ENCODE measurements at places on chromosomes 7 and 10. TPM values are rescaled to one million over a fixed set of nuclear protein-coding genes. Genes with fewer than 3 reads are reported as not detected.

Gene SORCS3
- total RNA-seq = not detected

GRCh38 chr10:10351451-10351850 lies 666.2 kb upstream of the CELF2 start:
- no peak for DNase-seq
- no peaks in the 10 kb centered on the region for H3K27me3 ChIP-seq
- no peak overlapping the region for H3K27ac ChIP-seq
- no peak overlapping the region for H3K4me3 ChIP-seq
- no peaks in the 10 kb centered on the region for H3K36me3 ChIP-seq

DNA sequence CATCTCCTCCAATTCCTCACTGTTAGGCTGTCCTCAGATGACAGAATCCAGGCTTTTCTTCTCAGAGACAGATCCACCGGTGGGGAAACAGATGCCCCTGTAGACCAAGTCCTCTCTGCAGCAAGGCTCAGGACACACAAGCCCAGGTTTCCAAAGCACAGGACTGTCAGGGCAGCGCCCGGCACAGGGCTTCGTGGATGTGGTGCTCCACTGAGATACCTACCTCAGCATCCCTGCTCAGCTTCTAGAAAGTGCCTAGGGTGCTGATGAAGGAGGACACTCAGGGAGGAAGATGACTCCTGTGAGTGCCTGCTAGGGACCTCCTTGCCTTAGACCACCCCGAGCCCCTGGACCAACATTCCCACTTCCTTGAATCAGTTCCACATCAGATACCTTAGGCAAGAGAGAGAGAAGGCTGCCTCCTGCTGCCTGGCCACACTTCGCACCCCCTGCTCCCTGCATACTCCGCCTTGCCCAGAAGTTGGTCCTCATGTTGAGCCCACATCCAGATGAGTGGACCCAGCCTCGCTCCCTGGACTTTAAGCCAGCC lies 8.9 kb upstream of the RBP3 start:
- no peak overlapping the region for H3K4me3 ChIP-seq
- no peaks in the 10 kb centered on the region for H3K4me1 ChIP-seq
- H3K36me3 ChIP-seq = no peaks in the 10 kb centered on the region
- H3K27ac ChIP-seq = no peak overlapping the region
- peaks cover 30% of the 10 kb centered on the region for H3K27me3 ChIP-seq
- DNase-seq = no peak

Gene OPN4
- total RNA-seq = not detected

- no peaks in the 10 kb centered on the region for H3K36me3 ChIP-seq
- no peak for DNase-seq
- H3K27me3 ChIP-seq = no peaks in the 10 kb centered on the region
- peaks cover 8% of the 10 kb centered on the region for H3K4me1 ChIP-seq
These were observed 53.8 kb downstream of the TMEM26 start for GRCh38 chr10:61399406-61399805.

- H3K4me3 ChIP-seq = no peak overlapping the region
- no peak overlapping the region for H3K27ac ChIP-seq
- H3K36me3 ChIP-seq = no peaks in the 10 kb centered on the region
- no peaks in the 10 kb centered on the region for H3K4me1 ChIP-seq
- peak; percentile 64 for DNase-seq
- no peaks in the 10 kb centered on the region for H3K27me3 ChIP-seq
These were observed 58.4 kb downstream of the DNAJC12 start for GRCh38 chr10:67779465-67780203.

Gene AOAH
- 0.31 TPM for total RNA-seq

GRCh38 chr10:16828114-16828568 lies 10.9 kb upstream of the RSU1 start:
- peak; percentile 55 for DNase-seq
- peak overlapping the region; percentile 23 for H3K4me3 ChIP-seq
- no peaks in the 10 kb centered on the region for H3K27me3 ChIP-seq
- no peaks in the 10 kb centered on the region for H3K36me3 ChIP-seq

DNA sequence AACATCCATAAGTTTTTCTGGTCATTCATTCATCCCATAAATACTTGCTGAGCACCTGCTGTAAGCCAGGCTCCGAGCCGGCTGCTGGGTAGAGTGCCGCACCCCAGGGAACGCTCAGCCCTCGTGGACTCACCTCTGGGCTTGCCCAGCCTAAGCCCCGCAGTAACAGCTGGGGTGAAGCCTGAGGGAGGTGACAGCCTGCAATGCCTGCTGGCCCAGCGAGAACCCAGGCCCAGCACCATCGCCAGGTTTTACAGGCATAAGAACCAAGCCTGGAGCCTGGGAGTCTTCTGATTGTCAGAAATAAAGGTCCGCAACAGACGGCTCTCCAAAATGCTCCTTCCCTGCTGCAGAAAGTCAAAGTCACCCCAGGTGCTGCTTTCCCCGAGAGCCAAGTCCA lies 205.4 kb downstream of the ZMYND11 start:
- no peak overlapping the region for H3K4me3 ChIP-seq
- H3K27me3 ChIP-seq = no peaks in the 10 kb centered on the region
- no peak overlapping the region for H3K27ac ChIP-seq
- H3K4me1 ChIP-seq = peaks cover 12% of the 10 kb centered on the region
- DNase-seq = no peak
- H3K36me3 ChIP-seq = no peaks in the 10 kb centered on the region

- peaks cover 28% of the 10 kb centered on the region for H3K27me3 ChIP-seq
- DNase-seq = no peak
- H3K27ac ChIP-seq = no peak overlapping the region
- no peaks in the 10 kb centered on the region for H3K36me3 ChIP-seq
- no peak overlapping the region for H3K4me3 ChIP-seq
These were observed 1.5 kb downstream of the ADGRA1 start for GRCh38 chr10:133088956-133089800.

GRCh38 chr7:48280100-48280499 lies 108.8 kb downstream of the ABCA13 start:
- no peak overlapping the region for H3K27ac ChIP-seq
- no peak for DNase-seq
- H3K36me3 ChIP-seq = no peaks in the 10 kb centered on the region
- H3K27me3 ChIP-seq = peaks cover 12% of the 10 kb centered on the region
- no peaks in the 10 kb centered on the region for H3K4me1 ChIP-seq

Gene EGFR
- total RNA-seq = 156 TPM

Gene ACTL6B
- not detected for total RNA-seq

Gene IL6
- total RNA-seq = not detected

Gene SFTPA2
- total RNA-seq = 2.8 TPM

Gene GPR85
- not detected for total RNA-seq

DNA sequence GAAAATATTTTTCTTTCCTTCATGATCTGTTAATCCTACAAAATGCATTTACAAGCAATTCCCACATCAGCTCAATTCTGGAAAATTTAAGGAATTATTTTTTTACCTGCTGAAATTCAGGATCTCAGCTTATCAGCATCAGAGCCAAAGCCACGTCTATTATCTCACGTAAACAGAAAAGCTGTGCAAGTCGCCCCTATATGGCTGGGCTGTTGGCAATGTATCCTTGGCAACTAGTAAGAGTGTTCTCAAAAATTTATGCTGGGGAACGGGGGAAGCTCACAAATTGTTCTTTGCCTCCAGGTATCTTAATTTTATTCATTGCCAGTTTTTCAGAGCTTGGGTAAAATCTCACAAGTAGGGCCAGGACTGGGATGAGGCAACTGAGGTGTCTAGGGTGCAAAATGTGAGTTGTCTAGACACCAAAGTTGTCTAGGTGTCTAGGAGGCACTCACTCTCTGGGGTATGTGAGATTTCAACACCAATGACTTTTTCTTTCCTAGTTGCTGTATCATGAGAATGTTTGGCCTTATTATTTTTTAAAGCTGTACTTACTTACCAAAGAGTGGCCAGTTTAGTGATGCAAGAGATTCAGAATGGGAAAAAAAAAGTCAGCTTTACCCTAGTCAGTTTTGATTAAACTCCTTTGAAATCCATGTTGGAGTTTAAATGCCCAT lies 5.1 kb downstream of the GSTO2 start:
- no peak for DNase-seq
- H3K36me3 ChIP-seq = peaks cover 4% of the 10 kb centered on the region
- H3K27me3 ChIP-seq = no peaks in the 10 kb centered on the region
- peak overlapping the region; percentile 87 for H3K27ac ChIP-seq

Gene CDHR1
- 0.39 TPM for total RNA-seq

DNA sequence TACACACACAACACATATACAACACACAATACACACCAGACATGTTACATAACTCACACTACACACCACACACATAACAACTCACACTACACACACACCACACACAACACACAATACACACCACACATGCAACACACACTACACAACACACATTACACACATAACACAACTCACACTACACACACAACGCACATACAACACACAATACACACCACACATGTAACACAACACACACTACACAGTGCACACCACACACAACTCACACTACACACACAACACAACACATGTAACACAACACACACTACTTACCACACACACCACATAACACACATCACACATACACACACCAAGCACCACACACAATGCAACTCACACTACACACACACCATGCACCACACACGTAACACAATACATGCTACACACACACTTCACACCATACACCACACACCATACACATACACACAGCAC lies 166.5 kb downstream of the KCNMA1 start:
- no peaks in the 10 kb centered on the region for H3K4me1 ChIP-seq
- H3K27me3 ChIP-seq = no peaks in the 10 kb centered on the region
- DNase-seq = no peak
- no peaks in the 10 kb centered on the region for H3K36me3 ChIP-seq
- no peak overlapping the region for H3K27ac ChIP-seq

GRCh38 chr10:3425716-3426115 lies 253.1 kb upstream of the PITRM1 start:
- no peak overlapping the region for H3K4me3 ChIP-seq
- DNase-seq = no peak
- no peaks in the 10 kb centered on the region for H3K4me1 ChIP-seq
- H3K36me3 ChIP-seq = no peaks in the 10 kb centered on the region

DNA sequence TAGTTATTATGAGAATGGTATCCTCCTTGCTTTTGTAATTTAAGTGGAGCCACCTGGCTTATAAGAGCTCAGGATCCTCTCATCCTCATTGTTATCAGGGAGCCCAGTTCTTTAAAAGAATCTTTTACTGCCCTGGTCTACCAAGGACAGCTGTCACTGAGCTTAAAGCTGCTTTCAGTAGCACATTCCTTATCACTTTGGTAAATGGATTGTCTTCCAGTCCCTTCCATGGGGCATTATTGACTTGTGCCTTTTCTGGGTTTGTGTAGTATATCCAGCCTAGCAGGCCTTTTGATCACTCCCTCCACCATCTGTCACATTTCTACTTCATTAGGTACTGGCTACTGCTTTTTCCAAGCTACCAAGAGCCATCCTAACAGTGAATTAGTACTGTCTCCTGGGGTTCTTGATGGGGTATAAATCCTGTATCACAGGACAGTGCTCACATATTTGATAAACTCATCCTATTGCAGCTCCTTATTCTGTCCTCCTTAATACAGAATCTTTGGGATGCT lies 208.9 kb downstream of the TMEM26 start:
- no peak overlapping the region for H3K4me3 ChIP-seq
- no peak for DNase-seq
- no peaks in the 10 kb centered on the region for H3K27me3 ChIP-seq
- no peaks in the 10 kb centered on the region for H3K4me1 ChIP-seq
- no peak overlapping the region for H3K27ac ChIP-seq

DNA sequence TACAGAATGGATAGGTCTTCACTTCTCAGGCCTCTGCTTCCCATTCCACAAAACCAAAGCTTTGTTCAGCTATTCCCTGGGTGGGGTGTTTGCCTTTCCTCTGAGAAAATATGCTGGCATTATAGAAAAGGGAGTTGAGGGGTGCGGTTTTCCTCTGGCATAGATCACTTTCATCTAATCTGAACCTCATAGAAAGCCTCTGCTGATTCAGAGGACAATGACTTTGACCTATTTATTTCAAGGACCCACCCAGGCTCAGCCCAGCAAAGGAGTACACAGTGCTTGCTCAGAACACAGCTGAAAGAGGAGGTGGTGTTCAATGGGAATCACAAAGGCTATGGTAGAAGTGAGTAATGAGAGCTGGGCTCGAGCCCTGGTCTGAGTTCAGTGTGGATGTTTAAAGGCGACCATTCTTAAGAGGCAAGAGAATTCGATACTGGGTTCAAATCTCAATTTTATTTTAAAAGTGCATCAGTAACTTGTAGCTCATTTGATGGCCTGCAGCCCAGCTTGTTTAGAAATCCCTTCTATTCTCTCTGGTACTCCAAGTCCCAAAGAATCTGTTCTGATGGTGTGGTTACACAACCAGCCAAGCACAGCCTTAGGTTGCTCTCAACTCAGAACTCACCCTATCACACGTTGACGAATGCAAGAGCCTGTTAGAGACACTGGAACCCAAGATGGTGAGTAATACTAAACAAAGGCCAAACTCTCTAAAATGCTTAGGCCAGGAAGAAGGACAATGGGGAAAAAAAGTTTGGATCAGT lies 1012.8 kb downstream of the LRMDA start:
- no peak for DNase-seq
- no peak overlapping the region for H3K27ac ChIP-seq
- H3K4me3 ChIP-seq = no peak overlapping the region
- H3K36me3 ChIP-seq = no peaks in the 10 kb centered on the region
- H3K27me3 ChIP-seq = peaks cover 3% of the 10 kb centered on the region
- H3K4me1 ChIP-seq = no peaks in the 10 kb centered on the region

Gene CPXM2
- not detected for total RNA-seq

GRCh38 chr10:10821926-10822325 lies 195.7 kb upstream of the CELF2 start:
- H3K27me3 ChIP-seq = no peaks in the 10 kb centered on the region
- H3K27ac ChIP-seq = no peak overlapping the region
- no peak for DNase-seq
- no peaks in the 10 kb centered on the region for H3K4me1 ChIP-seq
- no peaks in the 10 kb centered on the region for H3K36me3 ChIP-seq

DNA sequence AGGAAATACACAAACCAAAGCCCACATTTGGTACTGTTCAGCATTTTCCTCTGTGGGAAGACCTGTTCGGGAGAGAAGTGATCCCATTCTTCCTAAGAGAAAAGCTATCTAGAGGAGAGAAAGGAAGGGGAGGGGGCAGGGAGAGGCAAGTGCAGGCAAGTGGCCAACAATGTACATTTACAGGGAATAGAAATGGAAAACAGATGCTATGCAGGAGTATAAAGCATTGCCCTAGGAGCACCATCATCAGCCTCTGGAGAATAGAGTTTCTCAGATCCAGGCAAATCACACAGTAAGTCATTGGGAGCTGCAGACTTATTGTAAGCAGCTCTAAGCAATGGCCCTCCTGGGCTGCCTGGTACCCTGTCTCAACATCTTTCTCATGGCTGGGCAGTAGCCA lies 424.4 kb upstream of the AUTS2 start:
- no peaks in the 10 kb centered on the region for H3K27me3 ChIP-seq
- DNase-seq = no peak
- H3K27ac ChIP-seq = no peak overlapping the region

Gene ADAM22
- total RNA-seq = 4.2 TPM

- no peaks in the 10 kb centered on the region for H3K36me3 ChIP-seq
- no peaks in the 10 kb centered on the region for H3K27me3 ChIP-seq
- DNase-seq = no peak
- H3K4me3 ChIP-seq = no peak overlapping the region
- no peak overlapping the region for H3K27ac ChIP-seq
These were observed 313.1 kb downstream of the SKIDA1 start for GRCh38 chr10:21212348-21212747.

Gene RAPGEF5
- 1.4 TPM for total RNA-seq

Gene ERVW-1
- total RNA-seq = not detected
